ENCODE measurements at places on chromosomes 7 and 10. TPM values are rescaled to one million over a fixed set of nuclear protein-coding genes. Genes with fewer than 3 reads are reported as not detected.

GRCh38 chr7:44465490-44465889 lies 25.0 kb downstream of the NUDCD3 start:
- DNase-seq = no peak

GRCh38 chr10:10500937-10501336 lies 516.7 kb upstream of the CELF2 start:
- no peak for DNase-seq

The KIAA1549 gene
- 4.8 TPM for total RNA-seq

- no peak for DNase-seq
Observed at GRCh38 chr10:12635127-12635541, 285.8 kb downstream of the CAMK1D start.

DNA sequence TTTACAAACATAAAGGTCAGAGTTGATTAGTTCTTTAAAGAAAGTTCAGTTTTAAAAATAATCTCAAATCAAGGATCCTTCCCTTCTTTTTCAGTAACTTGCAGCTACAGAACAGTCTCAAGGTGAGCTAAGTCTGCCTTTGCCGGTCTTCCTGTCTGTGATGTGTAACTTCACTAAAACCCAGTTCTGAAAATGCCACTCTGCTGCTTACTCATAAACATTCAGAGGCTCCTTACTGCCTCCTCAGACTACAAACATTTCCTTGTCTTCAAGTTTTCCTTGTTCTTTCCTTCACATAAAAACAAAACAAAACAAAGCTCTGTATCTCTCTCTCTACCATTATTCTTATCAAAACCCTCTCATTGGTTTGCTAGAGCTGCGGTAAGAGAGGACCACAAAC lies 128.7 kb downstream of the ETV1 start:
- DNase-seq = no peak

- DNase-seq = no peak
Observed at GRCh38 chr7:30799976-30800661, 28.9 kb downstream of the MINDY4 start.

- no peak for DNase-seq
Observed at GRCh38 chr10:93386631-93387369, 95.3 kb downstream of the MYOF start.
